Stimulated activated CD4-positive, alpha-beta T cell treated with anti-CD3 and anti-CD28 coated beads, Interleukin-1b, Interleukin-23, amount 100 ng/mL, for 1 hour (primary cell): ENCODE measurements at places on chromosomes 7 and 10.

DNA sequence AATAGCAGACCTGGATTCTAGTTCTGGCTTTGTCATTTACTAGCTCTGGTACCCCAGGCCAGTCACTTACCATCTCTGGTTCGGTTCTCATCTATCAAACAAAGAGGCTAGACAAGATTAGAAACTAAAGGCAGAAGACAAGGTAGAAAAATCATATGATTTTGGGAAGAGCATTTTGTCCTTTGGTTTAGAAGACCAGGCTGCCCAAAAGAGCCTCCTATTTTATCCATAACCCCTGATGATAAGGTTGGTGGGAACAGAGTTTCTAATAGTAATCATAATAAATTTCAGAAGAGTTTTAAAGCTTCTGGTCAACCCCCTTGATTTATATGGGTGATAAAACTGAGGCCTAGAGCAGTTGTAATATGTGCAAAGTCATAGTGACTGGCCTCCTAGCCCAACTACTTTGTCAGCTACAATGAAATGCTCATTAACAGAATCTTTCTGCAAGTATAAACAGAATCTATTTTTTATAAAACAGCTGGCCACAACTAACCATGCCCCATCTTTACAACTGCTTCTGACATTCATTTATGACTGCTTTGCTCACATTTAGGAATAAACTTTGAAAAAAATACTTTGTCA is 23.4 kb downstream of the COX15 start:
- DNase-seq = no peak

DNA sequence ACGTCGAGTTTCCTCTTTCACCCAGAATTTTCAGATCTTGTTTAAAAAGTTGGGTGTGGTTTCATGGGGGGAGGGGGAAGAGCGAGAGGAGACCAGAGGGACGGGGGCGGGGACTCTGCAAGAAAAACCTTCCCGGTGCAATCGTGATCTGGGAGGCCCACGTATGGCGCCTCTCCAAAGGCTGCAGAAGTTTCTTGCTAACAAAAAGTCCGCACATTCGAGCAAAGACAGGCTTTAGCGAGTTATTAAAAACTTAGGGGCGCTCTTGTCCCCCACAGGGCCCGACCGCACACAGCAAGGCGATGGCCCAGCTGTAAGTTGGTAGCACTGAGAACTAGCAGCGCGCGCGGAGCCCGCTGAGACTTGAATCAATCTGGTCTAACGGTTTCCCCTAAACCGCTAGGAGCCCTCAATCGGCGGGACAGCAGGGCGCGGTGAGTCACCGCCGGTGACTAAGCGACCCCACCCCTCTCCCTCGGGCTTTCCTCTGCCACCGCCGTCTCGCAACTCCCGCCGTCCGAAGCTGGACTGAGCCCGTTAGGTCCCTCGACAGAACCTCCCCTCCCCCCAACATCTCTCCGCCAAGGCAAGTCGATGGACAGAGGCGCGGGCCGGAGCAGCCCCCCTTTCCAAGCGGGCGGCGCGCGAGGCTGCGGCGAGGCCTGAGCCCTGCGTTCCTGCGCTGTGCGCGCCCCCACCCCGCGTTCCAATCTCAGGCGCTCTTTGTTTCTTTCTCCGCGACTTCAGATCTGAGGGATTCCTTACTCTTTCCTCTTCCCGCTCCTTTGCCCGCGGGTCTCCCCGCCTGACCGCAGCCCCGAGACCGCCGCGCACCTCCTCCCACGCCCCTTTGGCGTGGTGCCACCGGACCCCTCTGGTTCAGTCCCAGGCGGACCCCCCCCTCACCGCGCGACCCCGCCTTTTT is at the start of gene VIM:
Gene VIM, plus strand, starts transcription at position 151 of the 925 bp plus-strand sequence. CDS start 1,182 bp downstream, outside the sequence.
- peak; percentile 64 for DNase-seq

DNA sequence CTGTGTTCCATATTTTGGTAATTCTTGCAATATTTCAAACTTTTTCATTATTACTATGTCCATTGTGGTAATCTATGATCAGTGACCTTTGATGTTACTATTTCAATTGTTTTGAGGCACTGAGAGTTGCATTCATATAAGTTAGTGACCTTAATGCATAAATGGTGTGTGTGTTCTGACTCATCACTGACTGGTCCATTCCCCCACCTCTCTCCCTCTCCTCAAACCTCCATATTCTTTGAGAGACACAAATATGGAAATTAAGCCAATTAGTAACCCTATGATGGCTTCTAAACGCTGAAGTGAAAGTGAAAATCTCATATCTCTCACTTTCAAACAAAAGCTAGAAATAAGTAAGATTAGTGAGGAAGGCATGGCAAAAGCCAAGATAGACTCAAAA is 739.6 kb downstream of the CCSER2 start:
- DNase-seq = no peak

DNA sequence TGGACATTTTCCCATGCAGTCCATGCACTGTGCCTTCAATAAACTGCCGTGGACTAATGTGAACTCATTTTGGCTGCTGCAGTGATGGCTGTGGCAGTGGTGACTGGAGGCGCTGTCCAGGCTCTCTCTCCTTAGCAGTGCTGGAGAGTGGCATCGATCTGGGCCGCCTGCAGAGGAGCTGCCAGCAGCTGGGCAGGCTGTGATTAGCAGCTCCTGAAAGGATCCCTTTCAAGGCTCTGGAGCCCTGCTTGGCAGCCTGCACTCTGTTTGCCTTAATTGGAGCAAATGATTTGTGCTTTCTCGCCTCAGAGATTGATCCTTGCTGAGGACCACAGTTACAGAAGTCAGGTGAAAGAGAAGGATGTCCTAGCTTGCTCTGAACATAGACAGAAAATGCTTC is 130.1 kb upstream of the VWC2 start:
- no peak for DNase-seq

- DNase-seq = no peak
These were observed 42.1 kb downstream of the GSDME start for GRCh38 chr7:24715171-24715570.

DNA sequence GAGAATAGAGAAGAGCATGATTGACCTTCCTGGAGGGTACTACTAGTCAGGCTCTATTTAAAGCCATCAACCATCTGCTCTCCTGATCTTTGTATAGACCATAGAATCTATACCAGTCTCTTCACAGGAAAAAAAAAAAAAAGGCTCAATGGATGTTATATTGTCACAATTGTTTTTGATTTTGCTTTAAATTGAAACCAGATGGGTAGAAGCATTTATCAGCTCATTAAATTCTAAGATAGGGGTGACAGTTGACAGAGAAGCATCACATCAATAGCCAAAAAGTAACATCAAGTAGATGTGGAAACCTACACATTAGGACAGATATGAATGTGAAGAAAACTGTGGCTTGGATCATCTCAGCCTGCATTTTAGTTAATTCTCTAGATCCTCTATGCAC is 558.9 kb upstream of the MBL2 start:
- no peak for DNase-seq

DNA sequence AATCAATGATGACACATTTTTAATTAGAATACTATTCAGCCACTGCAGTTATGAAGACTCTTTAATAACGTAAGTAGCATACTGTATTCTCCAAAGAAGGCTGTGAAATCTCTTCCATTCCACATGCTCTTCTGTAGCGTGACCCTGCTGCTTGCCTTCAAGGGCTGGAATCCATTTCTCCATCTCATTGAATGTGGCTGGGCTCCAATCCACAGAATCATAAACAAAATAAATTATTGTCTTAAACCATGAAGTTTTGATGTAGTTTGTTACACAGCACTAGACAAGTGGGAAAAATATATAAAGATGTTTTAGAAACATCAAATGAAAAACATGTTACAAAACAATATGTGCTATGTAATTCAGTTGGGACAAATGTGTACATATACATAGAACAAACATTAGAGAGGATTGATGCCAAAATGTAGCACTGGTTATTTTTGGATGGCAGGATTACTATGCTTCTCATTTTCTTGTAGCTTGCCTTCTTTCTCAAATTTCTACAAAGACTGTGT is 410.8 kb upstream of the PODXL start:
- DNase-seq = no peak

GRCh38 chr7:47666164-47666862 is 84.4 kb upstream of the TNS3 start:
- no peak for DNase-seq

GRCh38 chr10:10346390-10347150 is 671.1 kb upstream of the CELF2 start:
- DNase-seq = no peak

- DNase-seq = no peak
These were observed 109.3 kb downstream of the GRK5 start for GRCh38 chr10:119316729-119317097.

DNA sequence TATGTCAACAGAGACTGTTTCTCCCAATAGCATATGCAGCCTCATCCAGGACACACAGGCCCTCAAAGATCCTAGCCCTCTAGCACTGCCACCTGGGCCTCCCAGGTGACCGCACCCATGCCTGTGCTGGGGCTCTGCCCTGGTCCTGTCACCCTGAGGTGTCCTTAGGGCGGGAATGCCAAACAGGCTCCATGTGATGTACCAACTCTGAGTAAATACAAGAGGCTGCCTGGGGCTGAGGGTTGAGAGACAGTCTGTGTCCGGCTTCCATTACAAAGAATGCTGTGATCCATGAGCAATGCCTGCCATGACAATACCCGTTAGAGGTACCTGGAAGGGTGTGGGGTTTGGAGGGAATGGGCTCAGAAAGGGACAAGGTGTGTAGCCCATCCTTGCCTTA is 83.0 kb upstream of the KAT6B start:
- no peak for DNase-seq
